T47D (cell line): ENCODE measurements at places on chromosomes 5 and 9.

- DNase-seq = no peak
Measured at GRCh38 chr5:174301848-174302625, 256.5 kb downstream of the NSG2 start.

GRCh38 chr5:140967226-140967893 is 1.1 kb downstream of the PCDHAC2 start:
- DNase-seq = no peak

DNA sequence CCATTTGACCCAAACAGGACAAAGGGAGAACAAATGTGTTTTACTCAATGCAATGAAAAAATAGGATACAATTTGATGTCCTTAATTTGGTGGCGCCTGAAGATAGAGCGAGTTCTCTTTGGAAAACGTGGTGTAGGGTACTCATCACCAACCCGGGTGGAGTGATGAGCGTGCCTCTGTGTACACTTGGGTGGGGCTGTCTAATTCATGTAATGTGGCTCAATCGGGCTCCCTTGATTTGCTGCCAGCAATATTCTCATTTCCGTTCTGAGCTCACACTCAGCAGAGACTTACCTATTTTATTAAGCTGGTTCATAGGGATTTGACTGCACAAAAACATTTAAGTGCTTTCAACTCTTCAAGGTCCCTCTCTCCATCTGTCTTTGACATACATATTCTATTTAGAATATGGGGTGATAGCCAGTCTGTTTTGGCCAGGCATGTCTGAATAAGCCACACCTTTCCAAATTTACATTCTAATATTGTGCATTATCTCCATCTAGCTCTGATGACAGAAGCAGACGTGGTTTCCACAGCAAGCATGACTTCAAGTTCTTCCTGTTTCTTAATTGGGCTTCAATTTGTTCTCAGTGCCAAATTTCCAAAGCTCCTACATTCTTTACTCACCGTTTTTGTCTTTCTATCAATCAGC is 162.5 kb downstream of the IRX2 start:
- DNase-seq = no peak

DNA sequence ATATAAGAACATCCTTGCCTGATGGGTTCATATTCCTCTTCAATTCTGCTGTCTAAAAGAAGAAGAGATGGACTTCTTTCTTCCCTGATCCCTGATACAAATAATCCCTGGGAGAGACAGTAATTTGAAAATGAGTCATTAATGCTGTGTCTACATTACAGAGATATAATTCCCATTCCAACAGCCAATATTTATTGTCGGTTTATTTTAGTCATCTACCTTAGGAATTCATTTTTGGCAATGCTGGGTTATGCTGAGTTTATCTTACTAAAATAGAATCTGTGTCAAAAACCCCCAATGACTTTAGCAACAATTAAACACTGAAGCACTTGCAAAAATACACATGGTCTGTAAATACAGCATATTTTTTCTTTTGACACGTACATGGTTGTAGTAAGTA is 23.9 kb downstream of the ZNF474 start:
- no peak for DNase-seq

DNA sequence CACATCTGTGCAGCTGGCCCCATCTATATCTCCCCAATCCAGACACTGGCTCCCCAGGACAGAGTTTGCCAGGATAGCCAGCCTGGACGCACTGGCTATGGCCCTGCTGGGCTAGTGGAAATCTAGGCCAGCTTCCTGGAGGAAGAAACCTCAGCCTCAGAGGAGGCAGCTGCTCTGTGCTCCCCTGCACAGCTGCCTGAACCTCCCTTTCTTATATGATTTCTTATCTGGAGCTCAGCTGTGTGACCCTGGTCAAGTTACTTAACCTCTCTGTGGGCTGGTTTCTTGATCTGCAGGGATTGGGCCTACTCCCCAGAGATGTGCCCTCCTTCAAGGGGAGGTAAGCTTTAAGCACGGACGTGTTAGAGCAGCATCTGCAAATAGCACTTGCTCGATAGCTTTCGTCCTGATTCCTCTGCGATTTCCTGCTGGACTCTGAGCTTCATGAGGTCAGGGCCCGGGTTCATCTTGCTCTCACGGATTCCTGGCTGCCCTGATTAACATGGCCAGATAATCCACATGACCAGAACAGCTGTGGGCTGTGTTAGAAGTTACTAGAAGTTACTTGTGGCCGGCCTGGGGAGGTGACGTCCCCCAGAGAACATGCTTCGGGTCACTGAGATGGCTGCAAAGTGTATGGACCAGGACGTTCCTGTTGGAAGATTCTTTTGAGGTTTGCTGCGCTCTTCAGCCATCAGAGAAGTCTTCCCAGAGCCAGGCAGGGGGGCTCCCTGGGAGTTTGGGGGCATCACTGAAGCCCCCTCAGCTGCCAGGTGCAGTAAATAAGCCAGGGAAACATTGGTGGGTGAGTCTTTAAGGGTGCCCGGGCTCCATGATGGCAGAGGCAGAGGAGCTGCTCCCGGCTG is 14.5 kb downstream of the C9orf50 start:
- DNase-seq = no peak

DNA sequence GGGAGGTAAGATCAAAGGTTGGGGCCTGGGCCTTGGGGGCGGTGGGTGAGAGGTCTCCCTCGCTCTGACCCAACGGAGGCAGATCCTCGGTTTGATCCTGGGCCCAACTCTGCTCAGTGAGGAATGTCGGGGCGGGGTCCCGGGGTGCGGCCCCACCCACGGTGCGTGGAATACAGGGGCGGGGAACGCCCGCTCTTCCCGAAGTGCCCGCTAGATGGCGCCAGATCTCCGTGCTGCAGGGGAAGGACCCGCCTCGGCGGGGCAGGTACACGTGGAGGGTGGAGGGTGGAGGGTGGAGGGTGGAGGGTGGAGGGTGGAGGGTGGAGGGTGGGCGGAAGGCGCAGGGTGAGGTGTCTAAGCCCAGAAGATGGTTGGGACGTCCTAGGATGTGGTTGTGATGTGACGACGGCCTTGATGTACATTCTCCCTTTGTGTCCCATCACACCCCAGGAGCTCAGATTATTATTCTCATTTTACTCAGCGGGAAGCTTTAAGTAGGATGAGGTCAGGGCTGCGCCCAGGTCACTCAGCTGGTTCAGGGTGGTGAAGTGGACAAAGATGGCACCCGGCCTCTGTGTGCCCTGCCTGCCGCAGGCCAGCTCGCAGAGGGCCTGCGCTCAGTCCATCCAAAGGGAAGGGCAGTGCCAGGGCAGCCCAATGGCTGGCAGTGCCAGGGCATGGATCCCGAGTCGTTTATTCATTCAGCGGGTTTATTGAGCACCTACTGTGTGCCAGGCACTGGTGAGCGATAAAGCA is 9.4 kb upstream of the RPS14 start:
- DNase-seq = peak; percentile 86

DNA sequence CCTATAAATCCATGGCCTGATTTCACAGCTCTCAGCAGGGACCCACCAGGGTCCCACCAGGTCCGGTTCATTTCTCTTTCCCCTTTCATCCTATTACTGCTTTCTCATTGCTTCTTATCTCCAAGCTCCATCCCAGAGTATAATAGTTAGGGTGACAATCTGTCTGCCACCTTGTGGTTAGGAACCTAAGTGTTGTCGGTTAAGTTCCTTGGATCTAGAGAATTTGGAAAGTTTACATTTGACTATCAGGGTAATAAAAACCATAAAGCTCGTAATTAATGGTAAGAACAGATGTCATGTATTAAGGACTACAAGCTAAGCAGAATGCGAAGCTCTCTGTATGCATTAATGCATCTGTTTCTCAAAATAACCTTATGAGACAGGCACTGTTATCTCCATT is 259.1 kb downstream of the SH3GL2 start:
- DNase-seq = no peak

- peak; percentile 11 for DNase-seq
Measured at GRCh38 chr5:5353681-5354080, 68.8 kb upstream of the ICE1 start.

- DNase-seq = no peak
Measured at GRCh38 chr5:87398981-87399614, 13.6 kb downstream of the CCNH start.

- DNase-seq = no peak
Measured at GRCh38 chr5:131754363-131754762, 42.5 kb downstream of the FNIP1 start.

DNA sequence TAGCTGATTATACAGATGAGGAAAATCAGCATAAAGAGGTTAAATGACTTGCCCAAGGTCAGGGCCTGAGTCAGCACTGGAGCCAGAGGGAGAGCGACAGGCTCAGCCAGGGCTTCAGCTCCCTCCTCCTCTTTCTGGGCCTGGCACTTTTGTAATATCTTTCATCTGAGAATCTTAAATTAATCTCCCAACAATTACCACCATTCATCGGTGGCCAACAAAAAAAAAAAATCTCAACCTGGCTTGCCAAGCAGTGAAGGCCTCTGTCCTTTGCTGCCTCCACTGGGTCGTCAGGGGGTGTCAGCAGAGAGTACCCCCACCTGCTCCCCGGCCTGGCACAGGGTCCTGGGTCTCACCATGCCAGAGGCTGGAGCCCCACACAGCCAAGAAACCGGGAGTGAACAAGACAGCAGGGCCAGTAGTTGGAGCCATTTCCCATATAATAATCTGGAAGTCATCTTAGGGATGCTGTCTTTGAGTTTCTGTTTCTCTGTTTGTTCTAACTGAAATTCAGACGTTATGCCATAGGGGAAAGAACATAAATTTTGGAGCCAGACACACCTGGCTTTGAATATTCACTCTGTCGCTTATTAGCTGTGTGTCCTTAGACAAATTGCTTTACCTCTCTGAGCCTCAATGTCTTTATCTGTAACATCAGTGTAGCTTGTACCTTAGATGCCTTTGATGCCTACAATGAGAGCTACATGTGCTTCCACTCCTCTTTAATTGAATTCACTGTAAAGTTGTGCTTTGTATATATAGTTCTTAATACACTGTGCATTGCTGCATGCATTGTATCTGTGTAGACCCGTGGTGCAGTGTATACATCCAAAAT is 299.9 kb upstream of the MSX2 start:
- peak; percentile 11 for DNase-seq

GRCh38 chr9:130438382-130438981 is 6.3 kb upstream of the ASS1 start:
- no peak for DNase-seq

GRCh38 chr5:150469718-150470469 is 20.4 kb upstream of the RPS14 start:
- DNase-seq = no peak

GRCh38 chr5:119322948-119323537 is 32.8 kb upstream of the TNFAIP8 start:
- DNase-seq = no peak

DNA sequence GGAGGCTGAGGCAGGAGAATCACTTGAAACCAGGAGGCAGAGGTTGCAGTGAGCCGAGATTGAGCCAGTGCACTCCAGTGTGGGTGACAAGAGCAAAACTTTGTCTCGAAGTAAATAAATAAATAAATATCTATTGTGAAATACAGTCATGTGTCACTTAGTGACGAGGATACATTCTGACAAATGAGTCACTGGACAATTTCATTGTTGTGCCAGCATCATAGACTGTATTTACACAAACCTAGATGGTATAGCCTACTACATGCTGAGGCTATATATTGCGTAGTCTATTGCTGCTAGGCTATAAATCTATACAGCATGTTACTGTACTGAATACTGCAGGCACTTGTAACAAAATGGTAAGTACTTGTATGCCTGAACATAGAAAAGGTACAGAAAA is 61.1 kb upstream of the CCL21 start:
- DNase-seq = no peak

DNA sequence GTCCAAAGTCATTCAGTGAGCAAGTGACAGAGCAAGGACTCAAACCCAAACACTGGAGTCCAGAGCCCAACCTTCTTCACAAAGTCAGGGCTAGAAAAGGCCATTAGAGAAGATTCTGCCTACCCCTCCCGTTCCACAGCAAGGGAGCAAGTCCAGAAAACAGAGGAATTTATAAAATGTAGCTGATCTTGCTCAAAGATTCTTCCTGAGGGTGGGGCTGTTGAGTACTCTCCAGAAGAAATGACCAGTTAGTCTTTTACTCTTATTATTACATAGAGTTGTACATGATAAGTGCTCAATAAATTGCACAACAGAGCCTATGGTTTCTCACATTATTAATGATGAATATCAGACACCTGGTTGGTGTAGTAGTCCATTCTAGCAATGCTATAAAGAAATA is 39.3 kb upstream of the HMHB1 start:
- DNase-seq = no peak
